Ascending aorta (tissue), 2 donors: ENCODE measurements at places on chromosomes 3 and 15. TPM values are rescaled to one million over a fixed set of nuclear protein-coding genes. Genes with fewer than 3 reads are reported as not detected.

- H3K4me1 ChIP-seq: peaks cover 20% of the 10 kb centered on the region
- no peak overlapping the region for H3K4me3 ChIP-seq
- H3K27me3 ChIP-seq: no peaks in the 10 kb centered on the region
Observed at GRCh38 chr15:76147906-76148570, 88.3 kb downstream of the TMEM266 start.

- no peak overlapping the region for H3K27ac ChIP-seq
- no peaks in the 10 kb centered on the region for H3K36me3 ChIP-seq
- no peak for DNase-seq
- H3K27me3 ChIP-seq: no peaks in the 10 kb centered on the region
- no peaks in the 10 kb centered on the region for H3K4me1 ChIP-seq
Observed at GRCh38 chr3:159008401-159008800, 206.5 kb downstream of the MFSD1 start.

DNA sequence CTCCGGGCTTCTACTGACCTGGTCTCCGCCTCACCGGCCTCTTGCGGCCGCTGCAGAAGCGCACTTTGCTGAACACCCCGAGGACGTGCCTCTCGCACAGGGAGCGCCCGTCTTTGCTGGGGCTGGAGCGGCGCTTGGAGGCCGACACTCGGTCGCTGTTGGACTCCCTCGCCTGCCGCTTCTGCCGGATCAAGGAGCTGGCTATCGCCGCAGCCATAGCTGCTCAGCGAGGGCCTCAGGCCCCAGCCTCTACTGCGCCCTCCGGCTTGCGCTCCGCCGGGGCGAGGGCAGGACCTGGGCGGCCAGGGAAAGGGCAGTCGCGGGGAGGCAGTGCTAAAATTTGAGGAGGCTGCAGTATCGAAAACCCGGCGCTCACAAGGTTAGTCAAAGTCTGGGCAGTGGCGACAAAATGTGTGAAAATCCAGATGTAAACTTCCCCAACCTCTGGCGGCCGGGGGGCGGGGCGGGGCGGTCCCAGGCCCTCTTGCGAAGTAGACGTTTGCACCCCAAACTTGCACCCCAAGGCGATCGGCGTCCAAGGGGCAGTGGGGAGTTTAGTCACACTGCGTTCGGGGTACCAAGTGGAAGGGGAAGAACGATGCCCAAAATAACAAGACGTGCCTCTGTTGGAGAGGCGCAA is 319.2 kb downstream of the FGF12 start:
- H3K36me3 ChIP-seq: no peaks in the 10 kb centered on the region
- no peaks in the 10 kb centered on the region for H3K4me1 ChIP-seq
- DNase-seq: no peak
- no peak overlapping the region for H3K27ac ChIP-seq
- H3K27me3 ChIP-seq: no peaks in the 10 kb centered on the region

The PPP1R14D gene
- total RNA-seq: not detected

DNA sequence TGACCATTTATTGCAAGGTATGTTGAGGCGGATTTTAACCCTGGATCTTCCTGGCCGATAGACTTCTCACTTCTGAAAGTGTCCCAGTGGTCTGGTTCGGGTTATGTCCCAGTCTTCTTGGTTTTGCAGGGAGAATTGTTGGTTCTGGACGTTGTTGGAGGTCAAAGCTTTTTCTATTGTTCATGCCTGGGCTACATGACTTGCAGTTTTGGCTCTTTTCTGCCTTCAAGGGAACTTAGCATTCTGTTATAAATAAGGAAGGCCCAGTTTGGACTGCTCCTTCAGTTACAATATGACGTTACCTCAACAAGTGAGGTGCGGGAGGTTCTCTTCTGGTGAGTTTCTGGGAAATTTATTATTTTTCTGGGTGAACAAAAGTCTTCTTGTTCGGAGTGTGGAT is 614.3 kb downstream of the DIPK2A start:
- no peaks in the 10 kb centered on the region for H3K36me3 ChIP-seq
- H3K4me1 ChIP-seq: no peaks in the 10 kb centered on the region
- H3K27me3 ChIP-seq: no peaks in the 10 kb centered on the region

The VPS33B gene
- total RNA-seq: 0.53 TPM

The CRELD1 gene
- total RNA-seq: 35.8 TPM

The XCR1 gene
- total RNA-seq: not detected

- H3K4me1 ChIP-seq: no peaks in the 10 kb centered on the region
- H3K36me3 ChIP-seq: peaks cover 17% of the 10 kb centered on the region
- no peak for DNase-seq
- no peak overlapping the region for H3K4me3 ChIP-seq
Observed at GRCh38 chr3:197124713-197125112, 95.1 kb upstream of the MELTF start.

DNA sequence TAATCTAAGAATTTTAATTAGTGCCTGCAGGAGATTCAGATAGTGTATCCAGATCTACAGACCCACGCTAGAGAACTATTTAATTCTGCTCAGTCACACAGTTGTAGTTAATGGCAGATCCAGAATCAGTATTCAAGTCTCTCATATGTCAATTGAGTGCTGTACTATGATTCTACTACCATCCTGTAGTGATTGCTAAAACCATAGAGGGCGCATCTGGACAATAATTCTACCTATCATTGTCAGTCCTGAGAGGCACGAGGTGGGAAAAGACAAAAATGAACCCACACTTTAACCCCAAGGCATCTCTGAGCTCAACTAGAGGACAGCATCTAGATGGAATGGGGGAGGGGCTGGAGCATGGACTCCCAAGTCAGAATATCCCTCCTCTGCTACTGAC is 22.7 kb downstream of the DHX36 start:
- H3K4me3 ChIP-seq: no peak overlapping the region
- H3K27me3 ChIP-seq: no peaks in the 10 kb centered on the region
- DNase-seq: no peak
- H3K27ac ChIP-seq: no peak overlapping the region
- peaks cover 41% of the 10 kb centered on the region for H3K36me3 ChIP-seq
- H3K4me1 ChIP-seq: no peaks in the 10 kb centered on the region

DNA sequence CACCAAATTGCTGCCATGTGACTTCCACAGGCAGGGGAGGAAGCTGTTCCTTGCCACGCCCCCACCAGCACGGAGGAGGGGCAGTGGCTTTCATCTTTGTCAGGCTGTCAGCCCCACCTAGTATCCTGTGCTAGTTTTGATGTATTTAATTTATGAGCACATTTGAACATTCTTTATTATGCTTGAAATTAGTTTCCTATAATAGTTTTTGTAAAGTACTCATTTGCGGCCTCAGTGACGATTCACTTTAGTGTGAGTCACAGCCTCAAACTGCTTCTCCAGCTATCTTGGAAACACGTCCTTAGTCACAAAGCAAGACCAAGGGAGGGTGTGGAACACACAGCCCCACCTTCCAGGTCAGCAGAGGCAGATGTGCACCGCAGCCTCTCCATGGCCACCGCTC is 239.9 kb upstream of the ATP10A start:
- H3K4me3 ChIP-seq: no peak overlapping the region
- no peaks in the 10 kb centered on the region for H3K27me3 ChIP-seq
- no peak overlapping the region for H3K27ac ChIP-seq
- no peak for DNase-seq

The C3orf49 gene
- not detected for total RNA-seq

The CCDC13 gene
- total RNA-seq: 2.1 TPM

DNA sequence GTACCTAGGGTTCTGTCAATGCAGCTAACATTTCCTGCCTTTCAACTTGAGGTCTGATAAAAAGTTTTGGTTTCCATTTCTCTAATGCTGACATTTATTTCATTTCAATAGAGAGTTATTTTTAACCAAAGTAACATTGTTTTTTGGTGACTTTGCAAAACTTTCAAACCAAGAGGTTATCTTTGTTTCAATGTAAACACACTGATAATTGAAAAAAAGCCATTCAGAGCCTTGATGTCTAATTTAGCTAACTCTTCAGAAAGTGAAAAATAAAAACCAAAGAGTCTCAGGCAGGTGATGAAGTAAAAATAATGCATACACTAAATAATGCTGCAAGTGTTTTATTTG is 9.6 kb upstream of the TIPARP start:
- no peak overlapping the region for H3K27ac ChIP-seq
- no peak for DNase-seq
- H3K27me3 ChIP-seq: no peaks in the 10 kb centered on the region
- no peaks in the 10 kb centered on the region for H3K36me3 ChIP-seq

DNA sequence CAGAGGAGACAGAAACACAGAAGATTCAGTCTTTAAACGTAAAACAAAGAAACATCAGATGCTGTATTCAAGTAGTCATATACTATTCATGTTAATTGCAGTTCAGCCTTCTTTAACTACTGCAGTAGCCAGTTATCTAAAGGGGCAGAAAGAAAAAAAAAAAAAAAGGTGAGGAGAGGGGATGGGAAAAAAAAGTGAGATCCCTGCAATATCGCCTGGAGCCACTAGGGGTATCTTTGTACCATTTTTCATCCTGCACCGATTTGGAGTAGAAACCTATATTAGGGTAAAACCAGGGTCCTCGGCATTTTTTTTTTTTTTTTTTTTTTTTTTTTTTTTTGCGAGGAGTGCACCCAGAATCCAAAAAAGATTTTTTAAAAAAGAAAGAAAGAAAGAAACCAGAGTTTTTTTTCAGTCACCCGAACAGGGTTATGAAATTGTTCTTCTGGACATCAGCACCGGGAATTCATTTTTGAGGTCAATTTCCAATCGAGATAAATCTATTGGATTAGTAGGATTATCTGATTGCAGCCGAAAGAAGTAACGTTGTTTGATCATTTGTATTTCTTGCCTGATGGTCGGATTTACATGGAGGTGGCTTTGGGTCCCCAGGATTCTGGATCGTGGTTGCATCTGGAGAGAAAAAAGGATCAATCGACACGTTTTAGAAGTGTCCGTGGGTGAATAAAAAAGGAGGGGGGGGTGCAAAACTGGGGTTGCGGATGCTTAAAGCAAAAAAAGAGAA is 186.7 kb downstream of the NLGN1 start:
- no peak overlapping the region for H3K27ac ChIP-seq
- DNase-seq: no peak
- no peaks in the 10 kb centered on the region for H3K4me1 ChIP-seq
- peak overlapping the region; percentile 66 for H3K4me3 ChIP-seq
- H3K27me3 ChIP-seq: no peaks in the 10 kb centered on the region

The TFG gene
- total RNA-seq: 64.9 TPM

DNA sequence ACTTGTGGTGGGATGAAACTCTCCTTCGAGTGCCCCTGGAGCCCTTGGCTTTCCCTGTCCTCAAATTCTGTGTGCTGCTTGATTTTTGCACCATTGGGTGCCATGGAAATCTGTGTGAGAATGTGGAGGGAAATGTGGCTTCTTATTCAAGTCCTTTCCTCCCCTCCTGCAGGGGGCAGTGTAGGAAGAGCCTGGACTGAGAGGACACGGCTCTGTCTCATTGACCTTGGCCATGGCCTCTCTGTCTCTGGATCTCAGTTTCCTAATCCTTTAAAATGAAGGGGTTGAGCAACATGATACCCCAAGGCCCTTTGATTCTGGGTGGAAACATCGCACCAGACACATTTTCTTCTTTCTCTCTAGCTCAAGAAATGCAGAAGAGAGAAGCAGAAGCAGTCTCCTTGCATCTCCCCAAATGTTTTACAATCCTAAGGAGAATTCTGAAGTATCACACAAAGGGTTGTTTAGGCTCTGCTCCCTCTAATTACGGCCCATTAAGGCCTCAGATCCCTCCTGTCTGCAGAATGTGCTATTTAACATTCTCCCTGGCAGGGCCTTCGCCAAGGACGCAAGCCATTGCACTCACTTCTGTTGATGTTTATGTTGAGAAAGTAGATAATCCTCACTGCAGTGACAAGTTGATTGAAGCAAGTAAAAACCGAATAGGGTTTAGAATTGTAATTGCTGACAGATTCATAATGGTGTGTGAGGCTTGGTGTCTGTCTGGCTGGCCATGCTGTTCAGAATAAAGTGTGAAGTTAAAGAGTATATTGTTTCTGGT is 169.1 kb downstream of the TPRG1 start:
- H3K27me3 ChIP-seq: no peaks in the 10 kb centered on the region
- H3K36me3 ChIP-seq: no peaks in the 10 kb centered on the region
- no peak overlapping the region for H3K27ac ChIP-seq
- no peaks in the 10 kb centered on the region for H3K4me1 ChIP-seq
- DNase-seq: no peak

DNA sequence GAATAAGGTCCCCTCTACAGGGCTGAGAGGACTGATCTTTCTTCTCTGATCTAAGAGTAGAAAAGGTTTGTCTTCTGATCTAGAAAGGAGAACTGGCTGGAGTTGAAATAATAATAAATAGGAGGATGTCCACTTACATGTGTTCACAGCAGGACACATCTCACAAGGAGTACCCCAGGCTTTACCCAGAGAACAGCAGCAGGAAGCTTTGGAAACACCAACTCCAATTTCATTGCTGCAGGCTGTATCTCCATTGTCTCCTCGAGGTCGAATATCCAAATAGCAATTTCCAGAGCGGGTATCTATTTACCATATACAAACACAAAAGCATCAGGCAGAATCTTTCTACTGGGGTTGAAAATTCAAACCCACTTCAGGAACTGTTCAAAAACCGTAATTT is 136.6 kb downstream of the DUT start:
- no peaks in the 10 kb centered on the region for H3K4me1 ChIP-seq
- H3K4me3 ChIP-seq: no peak overlapping the region
- DNase-seq: no peak

The SLC4A7 gene
- 11.0 TPM for total RNA-seq

GRCh38 chr3:120157681-120158080 is 63.4 kb upstream of the GSK3B start:
- H3K4me1 ChIP-seq: peaks cover 3% of the 10 kb centered on the region
- H3K27me3 ChIP-seq: no peaks in the 10 kb centered on the region
- H3K27ac ChIP-seq: no peak overlapping the region
- H3K4me3 ChIP-seq: no peak overlapping the region

GRCh38 chr3:148026009-148026588 is 616.9 kb downstream of the ZIC1 start:
- H3K4me1 ChIP-seq: no peaks in the 10 kb centered on the region
- H3K4me3 ChIP-seq: no peak overlapping the region
- H3K27me3 ChIP-seq: no peaks in the 10 kb centered on the region
- H3K27ac ChIP-seq: no peak overlapping the region
- DNase-seq: no peak

- H3K27me3 ChIP-seq: no peaks in the 10 kb centered on the region
- no peaks in the 10 kb centered on the region for H3K36me3 ChIP-seq
- peaks cover 3% of the 10 kb centered on the region for H3K4me1 ChIP-seq
- H3K4me3 ChIP-seq: no peak overlapping the region
Observed at GRCh38 chr15:45435124-45435903, 57.0 kb upstream of the GATM start.

DNA sequence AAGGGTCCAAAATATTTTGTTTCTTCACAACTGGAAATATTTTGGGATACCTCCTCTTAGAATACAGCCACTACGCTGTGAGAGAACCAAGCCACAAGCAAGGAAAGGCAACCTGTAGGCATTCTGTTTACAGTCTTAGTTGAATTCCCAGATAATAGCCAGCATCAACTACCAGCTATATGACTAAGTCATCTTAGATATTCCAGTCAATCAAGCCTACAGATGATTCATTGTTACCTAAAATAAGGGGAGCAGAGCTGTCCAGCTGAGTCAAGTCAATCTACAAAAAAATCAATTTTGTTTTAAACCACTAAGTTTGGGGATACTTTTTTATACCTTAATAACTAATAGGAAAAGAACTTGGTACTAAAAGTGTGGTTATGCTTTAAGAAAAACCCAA is 526.4 kb upstream of the DPPA4 start:
- no peak overlapping the region for H3K4me3 ChIP-seq
- H3K27me3 ChIP-seq: no peaks in the 10 kb centered on the region
- DNase-seq: no peak
- H3K4me1 ChIP-seq: no peaks in the 10 kb centered on the region
- no peak overlapping the region for H3K27ac ChIP-seq
- no peaks in the 10 kb centered on the region for H3K36me3 ChIP-seq

The SERINC4 gene
- not detected for total RNA-seq
